ENCODE measurements at places on chromosomes 4 and X.

DNA sequence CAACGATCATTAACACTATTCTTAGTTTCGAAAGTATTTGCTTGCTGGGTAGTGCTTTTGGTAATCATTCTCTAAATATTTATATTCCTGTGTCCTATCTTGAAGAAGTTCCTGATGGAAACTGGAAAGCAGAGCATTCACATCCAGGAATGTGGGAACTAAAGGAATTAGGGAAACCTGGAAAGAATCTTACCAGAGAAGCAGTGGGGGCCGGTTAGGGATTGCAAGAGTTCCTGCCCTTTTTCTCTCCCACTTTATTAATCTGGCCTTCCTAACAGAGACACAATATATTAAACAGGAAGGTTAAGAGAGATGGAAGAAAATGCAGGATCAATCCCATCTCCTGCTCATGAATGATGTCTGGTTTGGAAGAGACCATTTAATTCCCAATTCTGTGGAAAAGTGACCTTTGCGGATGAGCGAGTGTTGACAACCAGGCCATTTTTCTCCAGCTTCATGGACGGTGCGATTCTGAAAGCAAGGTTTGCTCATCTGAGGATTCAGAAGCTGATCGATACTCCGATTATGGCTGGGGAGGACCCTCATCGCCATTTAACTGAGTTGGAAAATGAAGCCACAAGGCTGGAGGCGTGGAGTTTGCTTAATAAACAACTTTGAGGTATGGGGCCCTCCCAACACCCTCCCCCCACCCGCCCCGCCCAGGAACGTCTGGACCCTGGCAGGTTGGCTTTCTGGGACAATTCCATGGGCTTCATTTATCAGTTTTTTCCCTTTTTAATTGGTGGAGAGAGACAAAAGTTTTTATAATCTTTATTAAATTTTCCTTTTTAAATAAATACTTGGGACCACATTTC is 52.3 kb downstream of the C4orf51 start:
- ATAC-seq, result no peak

GRCh38 chrX:155744534-155744933 is 131.8 kb upstream of the TMLHE start:
- no peak for ATAC-seq

DNA sequence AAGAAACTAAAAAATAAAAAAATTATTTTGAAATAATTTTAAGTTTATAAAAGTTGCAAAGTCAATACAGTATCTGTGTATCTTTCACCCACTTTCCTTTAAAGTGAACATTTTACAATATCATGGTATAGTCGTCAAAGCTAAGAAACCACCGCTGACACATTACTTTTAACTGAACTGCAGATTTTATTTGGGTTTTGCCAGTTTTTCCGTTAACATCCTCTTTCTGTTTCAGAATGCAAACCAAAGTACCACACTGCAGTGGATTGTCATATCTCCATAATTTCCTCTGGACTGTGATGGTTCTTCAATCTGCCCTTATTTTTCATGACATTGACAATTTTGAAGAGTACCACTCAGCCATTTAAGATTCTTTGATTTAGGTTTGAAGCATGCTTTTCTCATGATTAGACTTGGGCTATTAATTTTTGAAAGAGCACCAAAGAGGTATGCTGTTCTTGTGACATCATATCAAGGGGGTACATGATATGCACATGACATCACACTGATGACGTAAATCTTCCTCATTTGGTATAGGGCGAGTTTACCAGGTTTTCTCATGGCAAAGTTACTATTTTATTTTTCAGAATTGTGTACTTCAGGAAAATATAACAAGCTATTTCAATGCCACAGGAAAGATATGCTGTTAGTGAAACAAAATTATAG is 3.6 kb upstream of the CXCL1 start:
- ATAC-seq, result no peak

- ATAC-seq, result no peak
These were observed 112.0 kb downstream of the C4orf51 start for GRCh38 chr4:145791988-145792387.

- no peak for ATAC-seq
These were observed 1.5 kb upstream of the TRIML2 start for GRCh38 chr4:188110741-188111471.

- ATAC-seq, result peak; percentile 100
These were observed at the start of gene TXLNG for GRCh38 chrX:16786139-16786790. TSS of gene TXLNG (plus strand) at chrX:16786466. CDS start at chrX:16786488, 22 bp downstream.

All from gastroesophageal sphincter (tissue), 4 donors.